ENCODE measurements at places on chromosomes 1 and 21. TPM values are rescaled to one million over a fixed set of nuclear protein-coding genes. Genes with fewer than 3 reads are reported as not detected.

DNA sequence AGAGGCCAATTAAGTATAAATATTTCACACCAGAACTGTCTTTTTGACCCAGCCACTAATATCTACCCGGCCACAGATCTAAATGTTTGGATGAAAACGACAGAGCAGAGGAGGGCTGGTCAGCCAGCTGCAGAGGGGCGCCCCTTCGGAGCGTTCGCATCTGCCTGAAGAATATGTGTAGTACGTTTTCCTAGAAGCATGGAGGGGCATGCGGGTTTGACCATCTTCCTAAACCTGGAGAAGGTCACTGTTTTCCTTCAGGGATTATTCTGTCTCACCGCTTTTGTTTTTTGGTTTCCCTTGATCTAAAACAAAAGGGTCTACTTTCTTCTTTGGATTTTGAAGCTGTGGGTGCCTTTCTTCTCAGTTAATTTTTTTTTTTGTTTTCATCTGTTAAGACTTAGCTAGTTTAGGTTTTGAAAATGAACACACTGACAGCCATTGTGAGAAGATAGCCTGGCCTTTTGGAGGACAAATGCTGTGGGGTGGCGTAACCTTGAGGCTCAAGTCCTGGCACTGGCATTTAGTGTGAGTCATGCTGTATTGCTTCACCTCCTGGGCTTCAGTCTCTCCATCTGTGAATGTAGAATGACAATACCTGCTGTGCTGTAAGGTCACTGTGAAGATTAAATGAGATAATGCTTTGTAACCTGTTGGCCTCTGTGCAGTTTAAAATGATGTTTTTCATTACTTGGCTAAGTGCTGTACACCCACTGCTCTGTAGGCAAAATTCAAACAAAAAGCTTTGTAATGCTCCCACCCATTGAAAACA lies 74.1 kb upstream of the IRF2BP2 start:
- DNase-seq = no peak
- no peak overlapping the region for H3K4me3 ChIP-seq
- H3K27ac ChIP-seq = no peak overlapping the region
- H3K4me1 ChIP-seq = no peaks in the 10 kb centered on the region
- peaks cover 2% of the 10 kb centered on the region for H3K36me3 ChIP-seq
- H3K27me3 ChIP-seq = no peaks in the 10 kb centered on the region

DNA sequence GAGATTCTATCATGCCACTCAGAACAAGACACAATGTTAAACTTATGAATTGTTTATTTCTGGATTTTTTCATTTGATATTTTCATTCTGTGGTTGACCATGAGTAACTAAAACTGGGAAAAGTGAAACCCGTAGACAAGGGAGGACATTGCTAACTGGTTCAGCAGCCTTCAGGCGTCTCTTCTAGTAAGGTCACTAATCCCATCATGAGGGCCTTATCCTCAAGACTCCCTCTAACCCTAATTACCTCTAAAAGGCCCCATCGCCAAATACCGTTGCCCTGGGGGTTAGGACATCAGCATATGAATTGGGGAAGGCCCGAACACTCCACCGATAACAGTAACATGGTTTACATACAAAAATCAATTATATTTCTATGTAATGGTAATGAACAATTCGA lies 247.6 kb downstream of the TM2D1 start:
- no peaks in the 10 kb centered on the region for H3K4me1 ChIP-seq
- H3K27me3 ChIP-seq = peaks cover 17% of the 10 kb centered on the region
- no peak overlapping the region for H3K27ac ChIP-seq
- DNase-seq = no peak

DNA sequence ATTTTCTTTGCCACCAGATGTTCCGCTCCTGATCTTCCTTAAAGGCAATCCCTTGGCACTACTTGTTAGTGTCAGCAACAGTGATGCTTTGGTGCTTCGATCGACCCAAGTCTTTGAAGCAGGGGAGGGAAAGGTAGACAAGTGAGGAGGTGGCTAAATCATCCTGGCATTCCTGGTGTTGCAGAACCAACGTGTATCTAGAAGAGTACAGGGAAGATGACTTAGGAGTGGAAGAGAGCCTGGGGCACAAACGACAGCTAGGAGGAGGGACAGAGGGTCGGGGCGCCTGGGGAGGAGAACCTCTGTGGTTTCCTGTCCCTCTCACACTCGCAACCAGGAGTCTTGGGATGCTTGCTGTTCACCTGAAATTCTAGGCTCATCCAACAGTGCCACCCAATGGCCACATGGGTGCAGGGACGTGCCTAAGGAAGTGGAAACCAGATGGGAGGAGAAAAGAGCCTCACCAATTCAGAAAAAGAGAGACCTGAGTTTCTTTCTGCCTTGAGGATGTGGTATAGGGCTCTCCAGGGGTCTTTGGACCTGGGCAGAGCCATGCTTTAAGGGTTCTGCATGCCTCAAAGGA lies 9.5 kb upstream of the KCNA2 start:
- H3K36me3 ChIP-seq = peaks cover 5% of the 10 kb centered on the region
- no peaks in the 10 kb centered on the region for H3K27me3 ChIP-seq
- peak; percentile 89 for DNase-seq
- no peak overlapping the region for H3K27ac ChIP-seq
- peaks cover 40% of the 10 kb centered on the region for H3K4me1 ChIP-seq

DNA sequence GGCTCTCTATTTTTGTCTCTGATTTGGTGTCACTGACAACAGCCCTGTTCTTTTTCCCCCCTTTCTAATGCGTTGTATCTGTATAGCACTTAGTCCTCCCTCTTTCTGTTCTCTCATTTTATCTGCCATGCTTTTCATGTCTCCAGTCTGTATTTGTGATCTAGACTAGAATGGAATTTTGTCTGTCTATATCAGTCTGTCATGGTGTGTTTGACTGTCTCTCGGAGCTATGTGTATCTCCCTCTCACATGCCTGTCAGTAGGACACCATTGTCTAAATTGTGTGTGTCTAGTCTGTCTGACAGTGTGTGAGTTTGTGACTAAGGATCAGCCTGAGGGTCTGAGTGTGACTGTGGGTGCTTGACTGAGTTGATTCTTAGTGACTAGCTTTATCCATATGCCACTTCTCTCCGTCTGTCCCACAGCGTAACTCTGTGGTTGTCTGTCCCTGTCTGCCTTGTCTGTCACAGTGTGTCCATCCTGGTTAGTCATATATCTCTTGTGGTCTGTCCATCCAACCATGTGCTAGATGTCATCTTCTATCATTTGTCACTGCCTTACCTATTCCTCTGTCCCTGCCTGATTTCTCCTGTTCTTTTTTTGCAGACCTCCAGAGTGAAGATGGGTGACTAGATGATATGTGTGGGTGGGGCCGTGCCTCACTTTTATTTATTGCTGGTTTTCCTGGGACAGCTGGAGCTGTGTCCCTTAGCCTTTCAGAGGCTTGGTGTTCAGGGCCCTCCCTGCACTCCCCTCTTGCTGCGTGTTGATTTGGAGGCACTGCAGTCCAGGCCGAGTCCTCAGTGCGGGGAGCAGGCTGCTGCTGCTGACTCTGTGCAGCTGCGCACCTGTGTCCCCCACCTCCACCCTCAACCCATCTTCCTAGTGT lies 1.4 kb upstream of the B4GALT2 start:
- peaks cover 48% of the 10 kb centered on the region for H3K36me3 ChIP-seq
- DNase-seq = no peak
- peak overlapping the region; percentile 91 for H3K4me3 ChIP-seq
- H3K27me3 ChIP-seq = no peaks in the 10 kb centered on the region

- no peak overlapping the region for H3K4me3 ChIP-seq
- no peaks in the 10 kb centered on the region for H3K4me1 ChIP-seq
- no peak overlapping the region for H3K27ac ChIP-seq
- no peaks in the 10 kb centered on the region for H3K36me3 ChIP-seq
- peaks cover 2% of the 10 kb centered on the region for H3K27me3 ChIP-seq
These were observed 7.8 kb downstream of the HHIPL2 start for GRCh38 chr1:222539951-222540597.

- H3K4me3 ChIP-seq = no peak overlapping the region
- no peaks in the 10 kb centered on the region for H3K36me3 ChIP-seq
- H3K27me3 ChIP-seq = no peaks in the 10 kb centered on the region
- H3K27ac ChIP-seq = no peak overlapping the region
- DNase-seq = no peak
- H3K4me1 ChIP-seq = no peaks in the 10 kb centered on the region
These were observed 4.0 kb downstream of the ACTL8 start for GRCh38 chr1:17759114-17759513.

DNA sequence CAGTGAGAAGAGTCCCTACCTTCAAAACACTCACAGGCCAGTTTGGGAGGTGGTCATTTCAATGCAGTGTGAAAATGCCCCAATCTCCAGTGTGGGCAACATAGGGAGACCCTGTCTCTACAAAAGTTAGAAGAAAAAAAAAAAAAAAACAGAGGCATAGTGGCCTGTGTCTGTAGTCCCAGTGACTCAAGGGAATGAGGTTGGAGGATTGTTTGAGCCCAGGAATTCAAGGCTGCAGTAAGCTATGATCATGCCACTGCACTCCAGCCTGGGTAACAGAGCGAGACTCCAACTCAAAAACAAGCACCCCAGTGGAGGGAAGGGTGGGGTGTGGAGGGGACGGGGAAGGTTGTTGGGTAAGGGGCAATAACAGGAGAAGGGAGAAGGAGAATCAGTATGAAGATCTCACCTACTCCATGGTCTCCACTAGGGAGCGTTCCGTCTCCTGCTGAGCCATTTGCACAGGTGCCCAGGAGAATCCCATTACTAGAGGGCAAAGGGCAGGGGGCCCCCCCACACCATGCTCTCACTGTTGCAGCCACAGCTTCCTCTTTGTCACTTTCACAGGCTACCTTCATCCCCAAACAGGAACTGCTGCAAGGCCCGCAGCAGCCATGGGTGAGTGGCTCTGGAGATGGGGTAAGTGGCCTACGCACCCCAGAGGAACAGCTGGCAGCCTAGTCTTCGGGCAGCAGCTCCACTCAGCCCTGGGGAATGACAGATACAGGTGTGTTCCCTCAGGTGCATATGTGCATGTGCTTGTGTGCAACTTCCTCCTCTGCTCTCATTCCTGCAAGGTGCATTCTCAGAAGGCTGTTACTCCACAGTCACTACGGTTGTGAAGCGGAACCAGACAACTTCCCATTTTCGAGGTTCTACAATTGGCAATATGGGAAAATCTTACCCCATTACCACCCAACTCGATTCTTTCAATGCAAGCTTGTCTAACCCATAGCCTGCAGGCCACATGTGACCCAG lies 87.9 kb upstream of the LYST start:
- peaks cover 2% of the 10 kb centered on the region for H3K27me3 ChIP-seq
- H3K4me1 ChIP-seq = peaks cover 37% of the 10 kb centered on the region
- no peaks in the 10 kb centered on the region for H3K36me3 ChIP-seq
- H3K27ac ChIP-seq = no peak overlapping the region

DNA sequence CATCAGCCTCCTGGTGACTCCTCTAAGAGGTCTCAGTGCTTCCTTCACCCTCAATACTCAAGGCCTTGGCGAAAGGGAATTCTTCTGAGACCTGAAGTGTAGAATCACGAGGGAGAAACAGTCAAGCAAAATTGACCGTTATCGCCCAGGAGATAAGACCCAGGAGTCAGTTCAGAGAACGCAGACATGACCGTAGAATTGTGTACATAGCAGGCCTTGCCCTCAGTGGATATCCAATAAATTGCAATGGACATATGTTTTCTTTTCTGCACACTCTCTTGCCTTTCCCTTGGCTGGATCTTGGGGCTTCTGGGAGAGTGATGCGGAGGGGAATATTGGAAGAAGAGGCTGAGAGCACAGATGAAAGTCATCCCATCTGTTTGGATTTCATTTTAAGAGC lies 15.7 kb upstream of the ETS2 start:
- H3K4me1 ChIP-seq = peaks cover 7% of the 10 kb centered on the region
- H3K27ac ChIP-seq = no peak overlapping the region
- H3K4me3 ChIP-seq = no peak overlapping the region
- H3K36me3 ChIP-seq = no peaks in the 10 kb centered on the region
- DNase-seq = no peak
- H3K27me3 ChIP-seq = no peaks in the 10 kb centered on the region

Gene SELP
- total RNA-seq = not detected

- no peaks in the 10 kb centered on the region for H3K4me1 ChIP-seq
- no peak overlapping the region for H3K4me3 ChIP-seq
- H3K36me3 ChIP-seq = no peaks in the 10 kb centered on the region
- H3K27me3 ChIP-seq = no peaks in the 10 kb centered on the region
- no peak for DNase-seq
These were observed 127.0 kb upstream of the VAMP3 start for GRCh38 chr1:7644086-7644485.

Gene NOTCH2NLA
- total RNA-seq = 32.5 TPM

GRCh38 chr1:61757950-61758349 lies 15.7 kb downstream of the PATJ start:
- DNase-seq = no peak
- no peaks in the 10 kb centered on the region for H3K36me3 ChIP-seq
- H3K4me1 ChIP-seq = peaks cover 4% of the 10 kb centered on the region
- H3K27me3 ChIP-seq = no peaks in the 10 kb centered on the region
- H3K4me3 ChIP-seq = no peak overlapping the region
- no peak overlapping the region for H3K27ac ChIP-seq

DNA sequence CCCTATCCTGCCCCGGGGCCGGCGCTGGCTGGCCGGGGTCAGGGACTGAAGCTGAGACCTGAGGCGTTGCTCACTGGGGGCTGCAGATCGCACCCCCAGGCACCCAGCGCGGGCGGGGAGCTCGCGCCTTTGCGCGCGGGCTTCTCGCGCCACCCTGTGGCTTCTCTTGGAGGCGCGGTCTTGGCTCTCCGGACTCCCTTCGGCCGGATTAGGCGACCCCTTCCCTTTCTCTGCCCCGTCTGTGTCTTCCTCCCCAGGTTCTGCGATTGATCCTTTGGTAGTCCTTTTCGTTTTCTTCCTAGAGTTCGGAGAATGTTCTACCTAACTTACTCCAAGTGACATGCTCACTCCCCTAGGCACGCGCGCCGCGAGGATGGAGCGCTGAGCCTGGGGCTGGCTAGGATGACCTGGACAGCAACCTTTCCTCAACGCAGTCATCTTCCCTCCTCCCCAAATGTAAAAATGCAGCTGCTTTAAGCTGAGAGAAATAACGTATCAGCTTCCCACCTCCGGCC lies 495 bp upstream of the NTRK1 start:
- H3K27me3 ChIP-seq = peaks cover 25% of the 10 kb centered on the region
- H3K36me3 ChIP-seq = peaks cover 13% of the 10 kb centered on the region

- peaks cover 14% of the 10 kb centered on the region for H3K27me3 ChIP-seq
- no peak overlapping the region for H3K27ac ChIP-seq
- no peaks in the 10 kb centered on the region for H3K4me1 ChIP-seq
- H3K36me3 ChIP-seq = no peaks in the 10 kb centered on the region
- no peak for DNase-seq
- H3K4me3 ChIP-seq = no peak overlapping the region
These were observed 70.3 kb upstream of the PGBD5 start for GRCh38 chr1:230496451-230496850.

Gene CSF3R
- 0.07 TPM for total RNA-seq

Gene CFAP74
- not detected for total RNA-seq

Measured in activated CD4-positive, alpha-beta T cell treated with anti-CD3 and anti-CD28 coated beads, Interleukin-2, amount 10 ng/mL, durations not matched to agents 24 days and 14 days (primary cell).